ENCODE measurements at places on chromosomes 3 and 15.

- DNase-seq = peak; percentile 63
Measured at GRCh38 chr3:156304406-156304805, 184.0 kb downstream of the KCNAB1 start.

DNA sequence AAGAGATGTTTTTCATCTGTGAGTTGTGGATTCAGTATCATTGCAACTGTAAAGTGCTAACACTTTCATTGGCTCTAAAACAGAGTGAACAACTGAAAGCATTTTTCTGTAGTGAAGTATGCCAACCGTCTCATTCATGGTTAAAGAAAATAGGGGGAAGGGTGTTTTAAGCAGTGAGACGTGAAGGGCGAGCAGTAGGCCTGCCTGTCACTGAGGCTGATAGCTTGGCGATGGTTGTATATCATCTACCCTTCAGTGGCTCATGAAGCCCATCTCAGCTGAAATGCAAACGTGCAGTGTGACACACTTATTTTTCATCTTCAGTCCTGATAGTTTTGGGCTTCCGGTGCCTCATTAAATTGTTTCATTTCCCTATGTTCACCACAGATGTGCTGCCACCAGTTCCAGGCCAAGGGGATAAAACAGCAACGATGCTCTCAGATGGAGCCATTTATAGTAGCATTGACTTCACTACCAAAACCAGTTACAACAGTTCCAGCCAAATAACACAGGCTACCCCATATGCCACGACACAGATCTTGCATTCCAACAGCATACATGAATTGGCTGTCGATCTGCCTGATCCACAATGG, 562.0 kb downstream of the ROBO2 start:
- DNase-seq = no peak

DNA sequence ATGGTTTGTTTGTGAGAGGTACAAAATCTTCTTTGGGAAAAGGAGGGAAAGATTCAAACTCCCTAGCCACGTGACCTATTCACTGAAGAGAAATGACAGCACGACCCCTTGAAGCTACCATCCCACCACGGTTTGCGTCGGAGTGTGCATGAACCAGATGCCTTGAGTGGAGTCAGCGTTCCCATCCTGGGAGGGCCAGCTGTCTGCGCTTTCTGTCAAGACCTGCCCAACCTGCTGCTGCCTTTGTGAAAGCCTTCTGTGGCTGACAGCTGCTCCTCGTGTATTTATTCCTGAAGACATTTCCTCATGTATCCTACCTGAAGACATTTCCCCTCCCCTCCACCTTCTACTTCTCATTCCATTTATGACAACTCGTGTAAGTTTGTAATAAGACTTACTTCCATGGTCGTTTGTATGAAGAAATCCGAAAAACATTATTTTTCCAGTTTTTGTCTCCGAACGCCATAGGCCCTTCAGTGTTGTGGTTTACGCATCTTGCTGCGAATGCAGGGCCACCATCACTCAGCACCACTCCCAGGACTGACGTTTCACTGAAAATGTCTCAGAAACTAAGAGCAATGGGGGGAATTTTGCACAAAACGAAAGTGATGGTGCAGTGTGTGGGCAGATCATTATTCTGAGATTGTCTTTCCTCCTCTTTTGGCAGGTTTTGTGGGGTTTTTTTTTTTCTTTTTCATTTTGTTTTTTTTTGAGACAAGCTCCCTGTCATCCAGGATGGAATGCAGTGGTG, 18.9 kb downstream of the EBLN2 start:
- no peak for DNase-seq

GRCh38 chr3:179464323-179465092, 13.2 kb upstream of the GNB4 start:
- DNase-seq = no peak

- DNase-seq = no peak
Measured at GRCh38 chr3:111035902-111036301, 35.7 kb upstream of the NECTIN3 start.

DNA sequence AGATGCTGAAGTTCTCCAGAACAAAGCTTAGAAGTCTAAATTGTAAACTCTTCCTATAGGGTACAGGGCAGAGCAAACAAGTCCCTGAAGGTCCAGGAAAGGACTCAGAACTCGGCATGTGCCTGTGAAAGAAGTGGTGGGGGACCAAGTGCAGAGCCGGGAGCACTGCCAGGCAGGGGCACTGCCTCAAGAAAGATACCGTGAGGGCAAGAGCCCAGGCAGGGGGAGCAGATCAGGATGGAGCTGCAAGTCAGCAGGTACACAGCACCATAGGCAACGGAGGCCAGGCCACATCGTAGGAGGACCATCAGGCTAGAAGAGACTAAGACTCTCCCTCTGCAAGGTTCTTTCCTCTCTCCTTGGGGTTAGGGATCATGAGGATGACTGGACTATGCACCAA, 191.6 kb downstream of the OSBPL10 start:
- DNase-seq = no peak

DNA sequence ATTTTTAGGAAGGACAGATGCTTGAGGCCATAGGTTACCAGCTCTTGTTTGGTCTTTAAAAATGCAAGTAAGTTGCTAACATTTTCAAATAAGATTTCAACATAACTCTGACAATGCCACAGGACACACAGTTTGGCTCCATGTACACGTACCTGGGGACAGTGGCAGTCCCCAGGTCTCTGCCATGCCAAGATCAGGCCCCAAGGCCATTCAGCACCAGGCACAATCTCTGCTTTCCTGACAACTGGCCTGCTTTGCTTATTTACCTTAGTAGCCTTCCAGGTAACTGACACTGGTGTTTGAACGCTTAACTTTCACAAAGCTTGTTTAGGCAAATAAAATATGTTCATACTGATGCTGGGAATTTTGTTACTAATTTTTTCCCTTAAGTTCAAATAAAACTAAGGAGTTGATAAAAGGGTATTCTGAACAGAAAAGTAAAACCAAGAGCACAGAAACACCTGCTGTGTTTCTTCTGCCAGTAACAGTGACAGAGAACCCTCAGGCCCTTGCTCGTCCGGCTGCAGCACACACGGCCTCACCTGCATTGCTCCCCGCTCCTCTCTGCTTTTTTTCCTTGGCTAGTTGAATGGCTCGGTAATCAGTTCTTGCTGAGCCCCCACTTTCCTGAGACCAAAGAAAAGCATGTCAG, 16.5 kb downstream of the ZXDC start:
- no peak for DNase-seq

- no peak for DNase-seq
Measured at GRCh38 chr3:81503026-81503425, 258.4 kb downstream of the GBE1 start.

- peak; percentile 43 for DNase-seq
Measured at GRCh38 chr15:92970656-92971055, 70.5 kb downstream of the CHD2 start.

DNA sequence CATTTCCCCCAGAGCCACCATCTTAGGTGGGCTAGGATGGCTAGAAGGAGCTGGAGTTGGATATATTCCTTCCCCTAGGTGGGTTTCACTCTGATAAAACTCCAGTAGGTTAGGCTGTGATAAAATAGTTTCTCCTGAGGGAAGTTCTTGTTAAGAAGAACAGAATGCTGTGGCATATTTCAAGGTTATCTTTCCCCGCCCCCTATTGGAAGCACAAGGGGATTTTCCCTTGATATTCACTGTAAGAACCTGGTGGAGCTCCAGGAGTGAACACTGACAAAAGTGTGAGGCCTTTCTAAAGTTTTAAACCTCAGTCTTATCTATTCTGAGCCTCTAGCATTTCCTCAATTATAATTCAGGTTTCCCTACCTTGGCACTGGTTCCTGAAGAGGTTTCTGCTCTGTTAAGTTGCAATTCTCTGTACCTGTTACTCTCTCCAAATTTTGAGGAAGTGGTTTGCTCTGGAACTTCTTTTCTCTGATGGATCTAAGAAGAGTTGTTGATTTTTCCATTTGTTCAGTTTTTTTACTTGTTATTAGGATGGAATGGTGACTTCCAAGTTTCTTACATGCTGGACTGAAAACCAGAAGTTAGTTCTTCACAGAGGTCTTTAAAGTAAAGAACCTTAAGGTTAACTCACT, 113.5 kb downstream of the GMPS start:
- no peak for DNase-seq

DNA sequence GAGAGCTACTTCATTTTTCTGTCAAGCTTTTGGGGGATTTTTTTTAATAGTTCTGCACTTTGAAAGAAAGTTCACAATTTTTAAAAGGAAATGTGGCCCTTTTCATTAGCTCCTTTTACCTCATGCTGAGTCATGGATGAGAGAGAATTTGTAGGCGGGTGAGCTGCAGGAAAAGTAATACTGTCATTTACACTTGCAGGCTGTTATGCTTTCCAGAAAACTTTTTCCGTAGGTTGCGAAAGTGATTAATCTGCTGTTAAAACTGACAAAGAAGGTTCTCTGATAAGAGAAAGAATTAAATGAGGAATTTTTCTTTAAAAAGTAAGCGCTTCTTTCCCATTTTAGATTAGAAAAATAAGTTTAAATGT, 430.2 kb downstream of the LPP start:
- DNase-seq = peak; percentile 73

GRCh38 chr3:14773691-14774128, 45.1 kb upstream of the FGD5 start:
- no peak for DNase-seq

DNA sequence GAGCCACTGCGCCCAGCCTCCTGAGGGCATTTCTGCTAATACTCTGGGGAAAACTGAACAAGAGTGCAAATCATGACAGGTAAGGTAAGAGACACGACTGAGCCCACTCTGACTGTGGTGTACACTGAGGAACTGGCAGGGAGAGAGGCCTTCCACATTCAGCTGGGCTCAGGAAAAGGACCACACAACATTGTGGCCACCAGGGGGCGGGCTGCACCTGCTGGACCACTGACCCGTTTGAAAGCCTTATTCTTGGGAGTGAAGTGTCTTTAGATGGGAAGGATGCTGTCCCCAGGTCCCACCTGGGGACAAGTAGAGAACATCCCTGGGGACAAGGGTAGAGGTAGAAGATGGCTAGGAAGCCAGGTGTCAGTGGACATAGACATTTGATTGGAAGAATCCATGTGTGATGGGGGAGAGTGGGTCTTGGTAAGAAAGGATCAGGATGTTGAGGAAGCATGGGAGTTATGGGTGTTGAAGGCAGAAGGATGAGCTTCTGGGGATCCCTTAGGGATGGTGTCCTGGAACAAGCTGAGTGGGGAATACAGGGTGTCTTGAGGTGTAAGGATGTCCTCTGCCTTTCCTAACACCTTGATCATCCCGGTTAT, 6.2 kb upstream of the CTDSPL start:
- DNase-seq = peak; percentile 66

- DNase-seq = peak; percentile 75
Measured at GRCh38 chr15:44536302-44536961, 515 bp upstream of the EIF3J start.

GRCh38 chr15:41262571-41262970, 31.5 kb downstream of the CHP1 start:
- DNase-seq = no peak

DNA sequence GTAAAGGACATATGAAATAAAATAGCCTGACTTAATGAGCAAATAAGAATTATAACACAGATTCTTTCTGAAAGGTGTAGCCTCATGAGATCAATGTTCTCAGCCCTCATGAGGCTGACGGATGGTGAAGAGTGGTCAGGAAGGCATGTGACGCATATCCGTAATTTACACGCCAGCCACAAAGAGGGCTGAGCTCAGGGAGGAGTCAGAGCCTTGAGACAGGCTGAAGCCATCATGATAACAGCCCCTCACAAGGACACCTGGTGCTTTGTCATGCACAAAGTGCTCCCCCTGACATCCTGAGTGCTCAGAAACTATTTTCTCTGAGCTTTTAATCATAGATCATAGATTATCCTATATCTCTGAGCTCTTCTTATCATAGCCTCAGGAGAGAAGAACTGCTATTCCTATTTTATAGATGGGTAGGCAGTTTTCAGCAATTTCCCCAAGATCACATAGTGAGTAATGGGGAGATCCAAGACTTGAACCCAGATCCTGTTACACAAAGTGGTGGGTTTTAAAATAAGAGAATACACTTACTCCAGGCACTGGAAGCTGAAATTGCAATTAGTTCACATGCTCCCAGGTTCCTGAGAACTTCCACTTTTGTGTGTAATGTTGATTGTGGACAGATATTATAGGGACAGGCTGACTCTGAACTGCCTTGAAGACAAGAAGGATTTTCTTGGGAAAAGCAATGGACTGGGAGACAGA, 267.1 kb downstream of the RPLP1 start:
- DNase-seq = peak; percentile 14

- DNase-seq = no peak
Measured at GRCh38 chr3:40876496-40876895, 322.8 kb upstream of the CTNNB1 start.

DNA sequence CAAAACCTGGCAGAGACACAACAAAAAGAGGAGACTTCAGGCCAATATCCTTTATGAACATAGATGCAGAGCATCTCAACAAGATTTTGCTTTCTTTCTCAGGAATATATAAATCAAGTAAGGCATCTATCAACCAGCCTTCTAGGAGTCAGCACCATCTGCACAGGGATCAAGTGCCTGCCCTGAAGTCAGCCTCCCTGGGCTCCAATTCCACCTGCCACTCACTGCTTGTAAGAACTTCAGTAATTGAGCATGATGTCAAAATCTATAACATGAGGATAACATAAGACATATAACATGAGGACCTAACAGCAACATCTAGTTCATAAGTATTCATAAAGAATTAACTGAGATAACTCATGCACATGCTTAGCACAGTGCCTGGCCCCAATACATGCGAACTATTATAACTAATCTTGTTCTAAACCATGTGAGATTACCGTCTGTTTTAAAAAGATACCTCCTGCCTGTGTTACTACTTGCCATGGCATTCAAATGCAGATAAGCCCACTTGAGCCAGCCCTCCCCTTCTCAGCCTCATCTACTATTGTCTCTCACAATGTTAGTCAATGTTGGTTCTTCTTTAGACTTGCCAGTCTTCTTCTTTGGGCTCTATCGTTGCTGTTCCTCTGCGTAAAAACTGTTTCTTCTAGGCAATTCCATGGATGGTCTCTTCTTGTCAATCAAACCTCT, 91.6 kb downstream of the PLD1 start:
- DNase-seq = no peak

All from fibroblast of upper back skin (primary cell).